ENCODE measurements at places on chromosomes 3 and 15. TPM values are rescaled to one million over a fixed set of nuclear protein-coding genes. Genes with fewer than 3 reads are reported as not detected.

CPNE9 gene
- total RNA-seq, result not detected

PLA1A gene
- total RNA-seq, result not detected

CLK3 gene
- total RNA-seq, result 52.7 TPM

FETUB gene
- total RNA-seq, result not detected

PDCD10 gene
- 76.1 TPM for total RNA-seq

SPINT1 gene
- total RNA-seq, result 226 TPM

GPR15 gene
- not detected for total RNA-seq

PLA2G4E gene
- not detected for total RNA-seq

FOXB1 gene
- not detected for total RNA-seq

ROPN1B gene
- not detected for total RNA-seq

TP53BP1 gene
- total RNA-seq, result 41.7 TPM

SNTN gene
- total RNA-seq, result not detected

GOLGA8H gene
- total RNA-seq, result 0.24 TPM

SLC12A8 gene
- 14.2 TPM for total RNA-seq

FANCD2OS gene
- total RNA-seq, result not detected

KNG1 gene
- not detected for total RNA-seq

OXTR gene
- total RNA-seq, result 0.96 TPM

SLC28A1 gene
- total RNA-seq, result not detected

Data from mammary epithelial cell (primary cell).